CD4-positive, alpha-beta T cell (primary cell): ENCODE measurements at places on chromosomes 3 and 15.

GRCh38 chr3:149203758-149204157, 17.9 kb downstream of the CP start:
- DNase-seq: no peak

DNA sequence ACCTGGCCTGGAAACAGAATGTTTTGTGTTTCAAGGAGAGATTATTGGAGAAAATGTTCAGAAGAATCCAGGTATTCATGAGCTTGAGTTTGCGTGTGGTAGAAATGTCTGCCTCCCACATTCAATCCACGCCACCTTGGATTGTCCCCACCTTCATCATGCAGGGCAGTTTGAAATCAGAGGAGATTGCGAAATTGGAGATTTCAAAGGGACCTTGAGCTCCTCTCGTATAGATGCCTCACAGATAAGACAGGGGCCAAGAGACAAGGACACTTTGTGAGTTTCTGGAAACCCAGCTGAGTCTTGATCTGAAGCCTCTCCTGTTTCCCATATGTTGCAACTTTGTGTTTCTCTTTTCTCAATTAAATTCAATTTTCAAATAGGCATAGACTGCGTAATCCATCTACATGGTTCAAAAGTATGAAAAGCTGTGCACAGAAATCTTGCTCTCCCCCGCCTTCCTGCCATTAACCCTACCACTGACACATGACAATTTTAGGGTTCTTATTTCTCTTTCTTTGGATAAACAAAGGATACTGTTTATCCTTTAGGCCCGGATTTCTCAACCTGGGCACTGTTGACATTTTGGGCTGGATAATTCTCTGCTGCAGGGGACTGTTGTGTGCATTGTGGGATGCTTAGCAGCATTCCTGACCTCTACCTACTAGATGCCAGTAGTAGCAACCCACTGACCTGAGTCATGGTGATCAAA, 53.8 kb downstream of the CMTM8 start:
- DNase-seq: no peak

- DNase-seq: no peak
Measured at GRCh38 chr15:36858423-36858822, 241.9 kb downstream of the MEIS2 start.

DNA sequence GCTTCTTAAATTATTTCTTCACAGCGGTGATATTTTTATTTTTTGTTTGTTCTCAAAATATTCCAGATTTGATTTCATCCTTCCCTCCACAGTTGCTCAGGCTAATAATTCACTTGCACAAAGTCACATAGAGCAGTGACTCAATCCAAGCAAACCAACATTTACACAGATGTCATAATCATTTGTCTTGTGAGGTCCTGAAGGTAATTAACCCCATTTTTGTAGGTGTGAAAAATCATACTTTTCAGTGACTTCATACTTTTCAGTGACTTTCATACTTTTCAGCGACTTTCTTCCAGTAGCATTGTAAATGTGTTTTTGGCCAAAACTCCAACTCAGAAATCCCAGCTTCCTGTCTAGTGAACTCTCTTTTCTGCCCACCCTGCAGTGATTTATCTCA, 32.1 kb downstream of the CD200 start:
- no peak for DNase-seq

DNA sequence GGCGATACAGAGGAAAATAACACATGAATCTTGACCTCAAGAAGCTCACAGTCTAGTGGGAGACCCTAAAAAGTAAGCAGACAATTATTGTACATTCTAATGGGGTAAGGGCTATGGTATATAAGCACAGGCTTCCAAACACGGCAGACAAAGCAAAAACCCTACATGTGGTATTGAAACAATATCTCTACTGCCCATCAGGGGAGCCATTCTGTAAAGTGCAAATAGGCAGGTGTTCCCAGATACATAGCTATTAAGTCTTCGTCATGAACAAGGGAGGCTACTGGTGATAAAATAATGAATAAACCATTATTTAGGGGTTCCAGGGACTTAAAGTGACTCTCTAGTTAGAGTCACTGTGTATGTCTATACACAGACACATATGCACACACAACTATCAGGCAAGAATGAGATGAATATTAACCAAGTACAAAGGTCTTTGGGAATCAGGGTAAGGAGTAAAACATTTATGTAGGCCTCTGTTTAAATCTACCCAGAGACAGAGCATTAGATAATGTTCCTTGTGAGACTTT, 38.7 kb upstream of the ASB14 start:
- no peak for DNase-seq

DNA sequence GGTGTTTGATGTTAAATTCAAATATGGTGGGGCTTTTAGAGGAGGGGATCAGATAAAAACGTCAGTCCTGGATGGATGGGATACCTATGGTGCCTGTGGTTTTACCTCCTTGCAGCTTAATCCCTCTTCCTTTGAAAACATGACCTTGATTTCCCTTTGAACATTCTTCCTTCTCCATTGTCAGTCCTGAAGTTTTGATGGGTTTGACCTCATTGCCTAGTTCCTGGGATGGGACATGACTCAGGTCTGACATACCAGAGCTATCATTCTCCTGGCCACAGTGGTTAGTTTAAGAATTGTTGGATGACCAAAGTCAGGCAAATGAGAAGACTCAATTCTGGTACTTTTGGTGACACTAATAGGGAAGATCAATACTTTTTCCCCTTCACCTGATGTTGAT, 87.2 kb downstream of the PRICKLE2 start:
- no peak for DNase-seq
